HuH-7.5 (cell line): ENCODE measurements at places on chromosomes 2 and 18.

- DNase-seq: no peak
Measured at GRCh38 chr2:17520761-17521160, 2.5 kb upstream of the RAD51AP2 start.

DNA sequence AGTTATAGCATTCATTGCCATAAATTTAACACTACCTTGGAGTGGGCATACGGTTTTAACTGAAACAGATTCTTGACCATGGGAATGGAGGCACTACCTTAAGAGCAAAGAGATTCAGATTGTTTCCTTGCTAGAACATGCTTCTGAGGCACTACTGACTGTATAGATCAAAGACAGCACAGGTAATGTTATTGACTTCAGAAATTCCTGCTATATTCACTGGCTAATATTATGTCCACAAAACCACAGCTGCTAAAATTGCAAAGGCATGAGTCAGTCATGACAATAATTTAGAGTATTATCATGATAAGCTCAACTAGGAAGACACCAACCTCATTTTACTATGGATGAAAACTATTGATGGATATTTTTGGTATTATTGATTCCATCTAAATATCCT, 39.4 kb downstream of the SLC8A1 start:
- DNase-seq: no peak

GRCh38 chr2:203853271-203853670, 14.3 kb upstream of the CTLA4 start:
- no peak for DNase-seq

GRCh38 chr2:55511508-55512124, 7.9 kb upstream of the CFAP36 start:
- no peak for DNase-seq

GRCh38 chr2:19764998-19765397, 136.8 kb downstream of the TTC32 start:
- DNase-seq: no peak

DNA sequence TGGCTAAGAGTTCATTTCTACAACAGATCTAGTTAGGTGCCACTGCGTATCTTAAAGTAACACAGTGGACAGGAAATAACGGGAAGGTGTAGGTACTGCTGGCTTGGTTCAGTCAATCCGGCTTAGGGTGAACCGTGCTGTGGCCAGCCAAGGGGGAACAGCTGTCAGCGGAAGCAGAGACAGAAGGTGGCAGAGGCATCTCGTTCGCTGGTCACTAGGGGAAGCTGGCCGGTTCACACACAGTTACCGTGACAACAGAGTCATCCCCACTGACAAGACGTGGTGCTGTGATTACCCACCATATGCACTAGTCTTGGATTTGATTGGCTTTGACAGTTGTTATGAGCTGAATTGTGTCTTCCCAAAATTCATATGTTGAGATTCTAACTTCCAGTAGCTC, 58.8 kb upstream of the HDAC4 start:
- DNase-seq: no peak

GRCh38 chr2:239443666-239444567, 43.1 kb upstream of the HDAC4 start:
- no peak for DNase-seq

GRCh38 chr2:198045227-198045626, 240.8 kb downstream of the PLCL1 start:
- DNase-seq: no peak
